Glomerular endothelial cell (primary cell): ENCODE measurements at places on chromosomes 12 and 14. TPM values are rescaled to one million over a fixed set of nuclear protein-coding genes. Genes with fewer than 3 reads are reported as not detected.

Gene KRT83
- not detected in 2 replicates for total RNA-seq

Gene KCNC2
- total RNA-seq, result not detected in 2 replicates

Gene ATG101
- total RNA-seq, result 44.3 and 76.7 TPM in 2 replicates

Gene KRT6C
- not detected in 2 replicates for total RNA-seq

Gene PTPRB
- 58.9 and 147 TPM in 2 replicates for total RNA-seq

Gene PPP1R3E
- 1.3 and 4.7 TPM in 2 replicates for total RNA-seq

Gene EEF1AKMT3
- total RNA-seq, result 4.7 and 6.9 TPM in 2 replicates

Gene ACTR10
- total RNA-seq, result 64.2 and 67.0 TPM in 2 replicates

Gene OAS1
- 10.9 and 43.6 TPM in 2 replicates for total RNA-seq

Gene STYK1
- total RNA-seq, result 1.5 and 1.7 TPM in 2 replicates

Gene KANSL2
- 32.3 and 49.3 TPM in 2 replicates for total RNA-seq

Gene SERPINA4
- not detected in 2 replicates for total RNA-seq

Gene CSRP2
- total RNA-seq, result 13.4 and 16.3 TPM in 2 replicates

Gene LMO3
- total RNA-seq, result not detected in 2 replicates

Gene B3GNT4
- not detected in 2 replicates for total RNA-seq

Gene PIWIL1
- total RNA-seq, result 0.10 TPM in 1 of 2 replicates, not detected in the other

Gene CNTN1
- total RNA-seq, result under 0.01 and 2.3 TPM in 2 replicates

Gene OAS2
- 35.9 and 80.4 TPM in 2 replicates for total RNA-seq

Gene DBX2
- not detected in 2 replicates for total RNA-seq

Gene KRT77
- total RNA-seq, result not detected in 2 replicates

Gene TMTC2
- 6.2 and 8.8 TPM in 2 replicates for total RNA-seq

Gene SIX1
- 7.5 and 8.9 TPM in 2 replicates for total RNA-seq

Gene P2RX2
- not detected in 2 replicates for total RNA-seq

Gene STAT6
- total RNA-seq, result 91.2 and 108 TPM in 2 replicates

Gene GPX2
- not detected in 2 replicates for total RNA-seq

Gene AICDA
- total RNA-seq, result not detected in 2 replicates

Gene RTN1
- 3.7 and 6.5 TPM in 2 replicates for total RNA-seq

Gene TAS2R7
- 0.18 TPM in 1 of 2 replicates, not detected in the other for total RNA-seq

Gene HDAC7
- 95.9 and 144 TPM in 2 replicates for total RNA-seq

Gene C12orf50
- 0.12 TPM in 1 of 2 replicates, not detected in the other for total RNA-seq

Gene SERPINA9
- total RNA-seq, result not detected in 2 replicates

Gene CCDC38
- 0.24 TPM in 1 of 2 replicates, not detected in the other for total RNA-seq

Gene OR4Q3
- total RNA-seq, result not detected in 2 replicates

Gene LRRC43
- total RNA-seq, result 1.4 and 2.7 TPM in 2 replicates

Gene KERA
- not detected in 2 replicates for total RNA-seq

Gene ATP5F1B
- total RNA-seq, result 415 and 515 TPM in 2 replicates

Gene TTC9
- 0.76 and 4.3 TPM in 2 replicates for total RNA-seq

Gene PRR4
- 5.0 TPM in 1 of 2 replicates, not detected in the other for total RNA-seq

Gene ACOT4
- 0.29 and 1.4 TPM in 2 replicates for total RNA-seq

Gene MYH6
- total RNA-seq, result not detected in 2 replicates

Gene RERG
- not detected in 2 replicates for total RNA-seq

Gene SLC17A8
- total RNA-seq, result not detected in 2 replicates

Gene MIPOL1
- total RNA-seq, result 12.3 and 16.0 TPM in 2 replicates

Gene GUCY2C
- total RNA-seq, result not detected in 2 replicates

Gene KRT4
- total RNA-seq, result not detected in 2 replicates

Gene GPR162
- 2.0 and 3.7 TPM in 2 replicates for total RNA-seq

Gene SDR9C7
- total RNA-seq, result not detected in 2 replicates

Gene SLC25A47
- total RNA-seq, result 0.05 TPM in 1 of 2 replicates, not detected in the other

Gene ADAM21
- total RNA-seq, result 0.12 and 0.19 TPM in 2 replicates

Gene CLIP1
- total RNA-seq, result 61.5 and 85.6 TPM in 2 replicates

Gene HOTAIR
- 0.12 TPM in 1 of 2 replicates, not detected in the other for total RNA-seq

Gene PPFIBP1
- total RNA-seq, result 125 and 161 TPM in 2 replicates

Gene TECPR2
- total RNA-seq, result 16.6 and 32.3 TPM in 2 replicates
